ENCODE measurements at places on chromosomes 4 and X. TPM values are rescaled to one million over a fixed set of nuclear protein-coding genes. Genes with fewer than 3 reads are reported as not detected.
A peak's percentile ranks its signal among the peaks of the same experiment; 100 is the strongest.

The PDE5A gene
- total RNA-seq, result 5.2 TPM

The KLB gene
- 0.05 TPM for total RNA-seq

The FGD1 gene
- total RNA-seq, result 0.57 TPM

The REPS2 gene
- total RNA-seq, result 1.7 TPM

The HERC5 gene
- total RNA-seq, result 19.3 TPM

GRCh38 chrX:123230798-123231197, 46.7 kb downstream of the GRIA3 start:
- no peak for DNase-seq

GRCh38 chrX:134679221-134679620, 20.9 kb upstream of the PLAC1 start:
- no peak for DNase-seq

- DNase-seq, result no peak
These were observed 156.9 kb upstream of the NAP1L5 start for GRCh38 chr4:88854481-88854880.

DNA sequence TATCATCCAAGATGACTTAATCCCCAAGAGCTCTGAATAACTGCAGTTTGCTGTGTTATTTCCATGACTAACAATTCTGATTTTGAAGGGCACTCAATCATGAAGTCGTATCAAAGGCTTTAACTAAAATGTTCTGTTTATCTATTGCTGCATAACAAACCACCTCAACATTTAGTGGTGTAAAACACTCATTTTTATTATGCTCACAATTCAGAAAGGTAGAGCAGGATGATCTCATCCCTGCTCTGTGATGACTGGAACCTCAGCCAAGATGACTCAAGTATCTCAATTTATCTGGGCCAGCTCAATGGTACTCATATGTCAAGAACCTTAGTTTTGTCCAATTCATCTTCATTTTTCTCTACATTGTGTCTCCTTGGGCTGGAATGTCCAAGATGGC, 451.1 kb downstream of the PPARGC1A start:
- DNase-seq, result no peak

DNA sequence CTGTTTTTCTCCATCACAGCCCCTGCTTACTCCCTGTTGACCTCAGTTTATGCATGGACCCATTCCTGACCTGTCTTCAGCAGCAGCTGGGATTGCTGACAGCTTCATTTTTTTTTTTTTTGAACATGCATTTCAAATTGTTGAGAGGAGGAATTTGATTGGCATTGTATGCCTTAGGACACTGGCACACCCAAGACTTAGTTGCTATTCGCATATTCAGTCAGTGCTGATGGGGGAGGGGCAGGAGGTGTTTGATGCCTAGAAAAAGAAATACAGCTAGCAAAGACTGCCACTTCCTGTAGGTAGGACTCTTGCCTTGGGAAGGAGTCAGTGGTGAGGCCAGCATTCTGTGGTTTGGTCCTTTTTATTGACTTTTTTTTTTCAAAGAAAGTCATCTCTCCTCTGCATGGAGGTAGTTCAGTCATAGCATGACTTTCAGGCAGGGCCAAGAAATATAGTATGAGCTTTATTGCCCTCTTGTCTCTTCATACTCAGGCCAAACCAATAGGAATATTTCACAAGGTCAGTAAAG, 33.6 kb upstream of the XK start:
- DNase-seq, result peak; percentile 9

DNA sequence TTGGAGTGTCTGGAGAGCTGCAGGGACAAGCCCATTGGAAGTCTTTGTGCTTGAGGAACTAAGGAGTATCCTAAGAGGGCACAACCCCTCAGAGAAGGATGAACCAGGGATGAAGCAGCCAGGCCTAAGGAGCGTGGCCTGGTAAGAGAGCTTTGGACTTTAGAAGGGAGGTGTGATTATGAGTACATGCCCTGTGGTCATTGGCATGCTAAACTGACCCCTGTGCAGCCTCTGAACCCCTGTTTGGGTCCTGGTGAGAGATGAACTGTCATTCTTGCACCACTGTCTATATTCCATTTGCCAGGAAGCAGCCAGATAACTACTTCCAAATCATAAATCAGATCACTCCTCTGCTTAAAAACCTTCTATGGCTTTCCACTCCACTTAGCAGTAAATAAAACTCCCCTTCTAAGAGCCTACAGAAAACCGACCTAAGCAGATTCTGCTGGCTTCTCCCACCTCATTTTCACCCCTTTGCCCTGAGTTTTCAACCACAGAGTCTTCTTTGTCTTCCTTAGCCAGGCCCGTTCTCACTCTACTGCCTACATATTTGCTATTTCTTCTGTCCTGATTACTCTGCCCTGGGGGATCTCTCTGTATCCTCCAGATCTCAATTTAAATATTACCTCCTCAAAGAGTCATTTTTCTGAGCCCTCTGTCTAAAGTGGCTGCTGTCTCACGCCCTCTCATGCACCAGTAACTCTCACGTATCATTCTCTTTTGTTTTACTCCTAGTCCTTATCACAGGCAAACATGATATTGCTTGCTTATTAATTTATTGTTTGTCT, 56.7 kb downstream of the MID1IP1 start:
- DNase-seq, result no peak

DNA sequence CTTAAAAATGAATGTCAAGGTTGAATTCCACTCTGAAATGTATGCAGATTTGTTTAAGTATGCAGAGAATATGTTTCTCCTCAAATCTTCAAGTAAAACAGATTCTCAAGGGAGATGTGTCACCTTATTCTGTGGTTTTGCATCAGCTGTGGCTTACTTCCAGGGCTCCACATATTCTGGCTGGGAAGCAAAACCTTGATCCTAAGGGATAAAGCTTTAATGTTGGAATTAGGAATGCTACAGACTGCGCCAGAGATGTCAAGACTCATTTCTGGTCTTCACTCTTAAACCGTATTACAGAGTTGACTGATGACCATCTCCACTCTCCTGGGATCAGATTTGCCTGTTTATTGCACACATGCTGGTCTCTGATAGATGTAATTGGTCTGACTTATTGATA, 143.9 kb upstream of the DIPK2B start:
- no peak for DNase-seq

GRCh38 chr4:150943818-150944217, 71.3 kb downstream of the LRBA start:
- DNase-seq, result no peak

- DNase-seq, result no peak
These were observed 13.2 kb downstream of the GALNT7 start for GRCh38 chr4:173181848-173182247.

GRCh38 chrX:126448681-126449080, 103.9 kb downstream of the DCAF12L1 start:
- DNase-seq, result no peak

GRCh38 chrX:40152741-40153344, 55.1 kb upstream of the BCOR start:
- no peak for DNase-seq

DNA sequence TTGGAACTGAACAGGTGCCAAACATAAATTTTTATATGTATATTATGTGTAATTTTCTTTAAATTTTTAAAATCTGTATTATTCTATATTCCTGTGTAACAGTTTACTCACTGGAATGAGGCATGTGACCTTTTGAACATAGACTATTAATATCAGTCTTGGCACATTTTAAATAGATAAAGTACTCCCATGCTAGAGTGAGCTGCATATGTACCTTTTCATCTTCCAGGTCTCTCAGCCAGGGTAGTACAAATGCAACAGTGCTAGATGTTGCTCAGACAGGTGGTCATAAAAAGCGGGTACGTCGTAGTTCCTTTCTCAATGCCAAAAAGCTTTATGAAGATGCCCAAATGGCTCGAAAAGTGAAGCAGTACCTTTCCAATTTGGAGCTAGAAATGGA, 242.0 kb downstream of the RAPGEF2 start:
- no peak for DNase-seq

- peak; percentile 60 for DNase-seq
These were observed 490.6 kb downstream of the IL15 start for GRCh38 chr4:142126890-142127497.

All from thymus (tissue), 14 donors.